Nasal cavity respiratory epithelium epithelial cell of viscerocranial mucosa (primary cell): ENCODE measurements at places on chromosomes 7 and 10. TPM values are rescaled to one million over a fixed set of nuclear protein-coding genes. Genes with fewer than 3 reads are reported as not detected.

The AKR1C8 gene
- total RNA-seq, result not detected in 2 replicates

The PGAM1 gene
- total RNA-seq, result 275 and 341 TPM in 2 replicates

The SH2D4B gene
- under 0.01 and 0.07 TPM in 2 replicates for total RNA-seq

The CBX3 gene
- 80.3 and 103 TPM in 2 replicates for total RNA-seq

The PPP1R17 gene
- not detected in 2 replicates for total RNA-seq

The ZNF425 gene
- total RNA-seq, result 4.4 and 5.3 TPM in 2 replicates

The PTN gene
- total RNA-seq, result under 0.01 and 0.07 TPM in 2 replicates

The GCK gene
- total RNA-seq, result 0.14 and 0.34 TPM in 2 replicates

The BNIP3 gene
- total RNA-seq, result 35.9 and 91.3 TPM in 2 replicates

The PTER gene
- 16.4 and 32.9 TPM in 2 replicates for total RNA-seq

The SAP25 gene
- total RNA-seq, result not detected in 2 replicates

The ZNF365 gene
- 2.9 and 5.5 TPM in 2 replicates for total RNA-seq

The YKT6 gene
- total RNA-seq, result 87.1 and 104 TPM in 2 replicates

The UPF2 gene
- total RNA-seq, result 27.7 and 28.4 TPM in 2 replicates

The TAS2R5 gene
- total RNA-seq, result 1.0 and 4.4 TPM in 2 replicates

The AP5Z1 gene
- total RNA-seq, result 24.6 and 30.3 TPM in 2 replicates

The C7orf33 gene
- not detected in 2 replicates for total RNA-seq

The FAM25C gene
- 13.7 TPM in 1 of 2 replicates, not detected in the other for total RNA-seq
